ENCODE measurements at places on chromosomes 4 and X.

- DNase-seq, result no peak
Measured at GRCh38 chrX:77945910-77946545, 23.4 kb downstream of the PGAM4 start.

GRCh38 chrX:67351411-67351810, 192.4 kb upstream of the AR start:
- no peak for DNase-seq

GRCh38 chr4:165301833-165302232, 25.6 kb upstream of the MSMO1 start:
- DNase-seq, result no peak

DNA sequence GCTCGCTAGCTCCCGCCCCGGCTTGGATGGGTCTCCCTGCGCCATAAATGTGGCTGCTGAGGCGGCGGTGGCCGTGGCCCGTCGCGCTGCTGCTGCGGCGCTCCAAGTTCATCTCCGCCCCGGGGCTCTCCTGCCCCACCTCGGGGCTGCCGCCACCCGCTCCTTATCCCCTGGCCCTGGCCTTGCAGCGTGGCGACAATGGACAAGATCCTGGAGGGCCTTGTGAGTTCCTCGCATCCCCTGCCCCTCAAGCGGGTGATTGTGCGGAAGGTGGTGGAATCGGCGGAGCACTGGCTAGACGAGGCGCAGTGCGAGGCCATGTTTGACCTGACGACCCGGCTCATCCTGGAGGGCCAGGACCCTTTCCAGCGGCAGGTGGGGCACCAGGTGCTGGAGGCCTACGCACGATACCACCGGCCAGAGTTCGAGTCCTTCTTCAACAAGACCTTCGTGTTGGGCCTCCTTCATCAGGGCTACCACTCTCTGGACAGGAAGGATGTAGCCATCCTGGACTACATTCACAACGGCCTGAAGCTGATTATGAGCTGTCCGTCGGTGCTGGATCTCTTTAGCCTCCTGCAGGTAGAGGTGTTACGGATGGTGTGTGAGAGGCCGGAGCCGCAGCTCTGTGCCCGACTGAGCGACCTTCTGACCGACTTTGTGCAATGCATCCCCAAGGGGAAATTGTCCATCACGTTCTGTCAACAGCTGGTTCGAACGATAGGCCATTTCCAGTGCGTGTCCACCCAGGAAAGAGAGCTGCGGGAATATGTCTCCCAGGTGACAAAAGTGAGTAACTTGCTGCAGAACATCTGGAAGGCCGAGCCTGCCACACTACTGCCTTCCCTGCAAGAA, 763 bp downstream of the USP38 start:
- DNase-seq, result no peak

DNA sequence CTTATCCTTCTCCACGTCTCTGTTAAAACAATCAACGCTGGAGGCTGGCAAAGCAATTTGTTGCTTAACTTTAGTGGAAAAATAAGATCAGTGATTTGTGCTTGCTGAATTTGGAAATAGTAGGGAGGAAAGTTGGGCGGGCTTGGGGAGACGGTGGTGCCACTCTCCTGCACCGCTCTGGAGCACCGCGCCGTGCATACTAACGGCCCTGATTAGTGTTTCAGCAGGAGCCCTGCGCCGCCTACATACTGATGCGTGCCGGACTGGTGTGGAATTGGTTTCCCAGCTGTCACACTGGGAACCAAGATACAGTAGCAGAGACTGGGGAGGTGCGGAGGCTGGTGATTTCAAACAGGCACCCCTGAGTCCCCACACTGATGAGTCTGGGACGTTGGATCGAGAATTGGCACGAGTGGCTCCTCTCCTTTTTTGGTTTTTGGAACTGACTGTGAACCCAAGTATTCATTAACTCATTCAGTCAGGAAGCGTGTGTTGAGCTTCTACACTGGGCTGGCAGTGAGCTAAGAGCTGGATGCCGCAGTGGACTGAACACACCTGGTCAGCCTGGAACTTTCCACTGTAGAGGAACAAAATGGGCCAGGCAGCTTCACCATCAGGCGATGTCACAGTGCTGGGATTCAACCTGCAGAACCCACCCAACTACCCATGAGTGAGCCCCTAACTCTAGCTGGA, 29.0 kb upstream of the PSAPL1 start:
- no peak for DNase-seq

DNA sequence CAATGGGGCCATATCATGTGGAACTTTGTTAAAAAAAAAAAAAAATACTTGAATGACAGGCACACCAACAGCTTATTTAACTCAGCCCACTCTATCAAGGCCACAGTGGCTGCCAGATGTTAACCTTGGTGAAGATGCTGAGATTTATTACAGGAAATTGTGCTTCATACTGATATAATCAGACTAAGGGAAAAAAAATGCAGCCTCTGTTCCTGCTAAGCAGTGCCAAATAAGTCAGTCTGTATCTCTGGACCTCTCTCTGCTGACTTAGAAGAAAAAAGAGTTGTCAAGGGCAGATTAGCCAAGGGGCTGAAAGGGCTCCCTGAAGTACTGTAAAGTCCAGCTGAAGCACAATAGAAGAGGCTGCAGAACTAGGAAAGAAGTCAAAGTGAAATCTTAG, 677.7 kb upstream of the HTR2C start:
- no peak for DNase-seq

- no peak for DNase-seq
Measured at GRCh38 chr4:164512124-164512523, 241.8 kb upstream of the SMIM31 start.

DNA sequence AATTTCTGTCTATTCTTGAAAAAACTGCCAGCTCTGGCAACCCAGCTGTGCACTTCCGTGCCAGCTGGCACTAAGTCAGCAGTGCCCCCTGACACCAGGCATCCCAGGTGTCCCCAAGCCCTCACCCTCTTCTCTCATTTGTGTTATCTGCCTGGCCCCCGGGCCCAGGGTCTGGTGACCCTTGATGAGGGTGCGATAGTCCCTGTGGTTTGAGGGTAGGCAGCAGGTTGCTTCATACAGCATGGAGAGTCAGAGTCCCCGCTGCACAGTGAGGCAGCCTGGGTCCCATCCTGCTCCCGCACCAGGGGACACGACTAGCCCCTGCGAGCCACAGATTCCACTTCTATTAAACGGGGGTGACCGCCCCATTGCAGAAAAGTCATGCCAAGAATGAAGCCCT, 1.9 kb downstream of the MAN2B2 start:
- no peak for DNase-seq

DNA sequence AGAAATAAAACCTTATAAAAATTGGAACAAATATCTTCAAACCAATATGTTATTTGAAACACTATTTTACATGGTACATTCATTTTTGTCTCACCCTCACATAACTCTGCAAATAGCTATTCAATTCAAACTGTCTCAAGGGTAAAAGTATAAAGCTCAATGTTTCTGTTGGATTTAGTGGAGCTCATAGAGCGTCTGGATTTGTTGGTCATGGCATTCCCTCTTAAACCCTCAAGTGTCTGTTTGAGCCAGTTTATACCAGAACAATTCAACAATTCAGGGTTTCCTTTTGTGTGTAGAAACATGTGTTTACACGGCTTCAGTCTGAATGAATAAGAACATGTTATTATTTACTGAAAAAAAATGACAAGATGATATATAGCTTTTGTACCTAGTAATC, 161.6 kb downstream of the PCDH18 start:
- DNase-seq, result no peak

GRCh38 chr4:39446842-39447573, 11.7 kb downstream of the RPL9 start:
- peak; percentile 81 for DNase-seq

DNA sequence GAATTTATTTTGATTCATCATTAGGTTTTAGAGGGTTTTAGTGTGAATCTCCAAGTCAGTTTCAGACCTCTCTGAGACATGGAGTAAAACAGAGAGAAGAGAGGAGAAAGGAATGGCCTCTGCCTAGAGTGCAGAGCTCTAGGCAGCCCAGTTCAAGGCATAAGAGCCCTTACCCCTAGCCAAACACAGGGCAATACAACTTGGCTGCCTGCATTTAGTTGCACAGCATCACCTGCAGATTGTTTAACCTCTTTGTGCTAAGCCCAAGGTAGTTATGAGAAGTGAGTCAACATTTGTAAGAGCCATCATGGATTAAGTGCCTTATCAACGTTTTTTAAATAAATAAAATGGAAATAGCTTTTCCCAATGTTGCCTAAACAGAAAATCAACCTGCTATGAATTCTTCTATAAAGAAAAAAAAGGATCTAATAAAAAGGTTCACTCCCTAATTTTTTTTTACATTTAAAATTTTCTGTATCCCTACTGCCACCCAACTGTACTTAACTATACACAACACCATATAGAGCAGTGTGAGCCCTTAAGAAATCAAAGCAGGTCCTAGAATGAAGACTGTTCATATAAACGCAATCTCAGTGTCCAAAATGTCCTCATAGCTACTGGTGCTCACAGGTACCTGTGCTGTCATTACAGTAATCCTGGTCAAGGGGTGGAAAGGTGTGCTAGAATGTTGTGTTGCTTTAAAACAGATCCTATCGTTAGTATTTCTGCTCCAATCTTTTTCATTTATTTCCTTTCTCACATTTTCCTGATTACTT, 36.0 kb downstream of the PF4 start:
- no peak for DNase-seq

DNA sequence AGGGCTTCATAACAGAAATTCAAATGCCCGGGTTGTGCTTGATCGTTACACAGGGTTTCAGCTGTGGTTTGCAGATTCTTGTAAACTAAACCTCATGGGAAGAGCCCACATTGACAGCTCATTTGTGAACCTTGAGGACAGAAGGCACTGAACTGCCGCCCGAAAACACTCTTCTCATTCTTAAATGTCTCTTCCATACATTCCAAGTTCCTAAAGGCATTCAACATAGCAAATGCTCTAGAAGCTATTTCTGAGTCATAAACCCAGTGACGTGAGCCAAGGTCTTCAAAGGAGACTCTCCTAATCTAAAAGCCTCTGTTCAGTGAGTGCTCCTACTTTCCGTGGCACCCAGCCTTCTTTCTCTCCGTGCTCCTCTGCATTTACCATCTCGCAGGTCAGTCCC, 737.8 kb upstream of the FRG1 start:
- peak; percentile 9 for DNase-seq

- no peak for DNase-seq
Measured at GRCh38 chr4:97548186-97548585, 595.1 kb downstream of the STPG2 start.

- peak; percentile 27 for DNase-seq
Measured at GRCh38 chrX:108224727-108225621, 133.4 kb downstream of the ATG4A start.

- DNase-seq, result no peak
Measured at GRCh38 chr4:36325926-36326325, 44.5 kb downstream of the DTHD1 start.

DNA sequence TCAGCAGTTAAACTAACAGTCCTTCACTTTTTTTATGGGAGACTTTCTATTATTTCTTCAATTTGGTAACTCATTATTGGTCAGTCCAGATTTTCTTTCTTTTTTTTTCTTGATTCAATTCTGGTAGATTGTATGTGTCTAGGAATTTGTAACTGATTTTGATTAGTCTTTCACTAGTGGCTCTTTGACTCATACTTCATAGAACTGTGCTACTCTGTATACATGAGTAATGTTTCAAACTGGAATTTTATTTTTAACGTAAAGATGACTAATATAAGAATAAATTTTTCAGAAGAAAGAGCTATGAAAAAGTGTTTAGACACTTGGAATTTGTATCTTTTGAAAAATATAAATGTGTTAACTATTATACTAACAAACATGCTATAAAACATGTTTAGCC, 813.0 kb downstream of the TRAM1L1 start:
- no peak for DNase-seq

DNA sequence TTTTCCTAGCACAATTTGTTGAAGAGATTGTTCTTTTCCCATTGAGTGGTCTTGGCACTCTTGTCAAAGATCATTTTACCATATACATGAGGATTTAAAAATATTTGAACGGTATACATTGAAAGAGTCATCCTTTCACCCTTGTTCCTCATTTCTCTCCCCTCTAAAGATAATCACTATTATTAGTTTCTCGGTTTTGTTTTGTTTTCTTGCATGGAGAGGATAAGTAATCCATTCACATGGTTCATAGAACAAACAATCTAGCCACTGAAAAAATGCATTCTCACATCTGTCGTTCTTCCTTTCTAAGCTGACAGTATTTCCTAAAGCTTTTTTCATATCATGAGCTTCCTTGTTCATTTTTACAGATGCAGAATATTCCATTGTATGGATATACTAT, 39.2 kb upstream of the MSMO1 start:
- no peak for DNase-seq

DNA sequence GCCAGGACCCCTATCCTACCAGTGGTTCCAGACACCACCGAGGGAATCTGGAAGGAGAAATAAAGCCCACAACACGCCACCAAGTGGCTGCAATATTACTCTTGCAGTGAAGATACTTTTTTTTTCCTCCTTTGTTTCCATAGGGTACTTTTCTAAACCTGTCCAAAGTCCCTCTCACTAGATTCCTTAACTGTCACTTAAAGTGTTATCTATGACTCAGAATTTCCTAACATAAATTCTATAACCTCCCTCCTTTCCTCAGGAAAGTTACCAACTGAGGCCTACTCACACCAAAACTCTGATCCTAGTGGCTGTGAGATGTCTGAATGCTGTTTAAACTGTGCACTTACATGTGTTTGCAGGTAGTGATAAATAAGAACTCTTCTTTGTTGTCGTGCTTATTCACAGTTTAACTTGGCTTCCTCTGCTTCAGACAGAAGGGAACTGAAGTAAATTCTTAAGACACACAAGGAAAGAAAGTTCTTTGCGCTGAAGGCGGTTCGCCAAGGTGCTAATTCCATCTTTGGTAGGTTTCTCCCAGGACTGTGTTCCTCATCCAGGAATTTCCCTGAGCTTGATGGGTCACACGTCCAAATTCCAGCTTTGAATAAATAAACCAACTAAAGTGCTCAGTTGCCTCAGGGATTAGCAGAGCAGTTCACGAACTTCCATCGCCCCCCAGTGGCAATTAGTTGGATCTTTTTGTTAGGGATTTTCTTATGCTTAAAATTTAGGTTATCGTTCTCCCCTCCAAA, 10.7 kb upstream of the HCCS start:
- peak; percentile 28 for DNase-seq

DNA sequence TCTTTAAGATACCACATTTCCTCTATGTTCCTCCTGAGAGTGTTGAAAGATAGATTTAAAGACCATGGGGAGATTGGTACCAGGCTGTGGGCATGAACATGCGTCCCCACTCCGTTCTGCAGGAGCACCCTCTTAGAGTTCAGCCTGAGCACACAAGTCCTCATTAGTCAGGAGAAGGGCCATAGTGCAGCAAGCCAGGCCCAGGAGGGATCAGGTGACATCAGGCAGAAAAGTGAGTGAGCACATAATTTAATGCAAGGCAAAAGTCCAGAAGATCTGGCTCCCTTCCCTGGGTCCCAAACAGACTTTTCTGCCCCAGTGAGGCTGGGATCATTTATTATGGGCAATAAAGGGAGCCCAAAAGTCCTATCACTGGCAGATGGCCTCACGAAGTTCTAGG, 263.7 kb upstream of the AGTR2 start:
- DNase-seq, result no peak

GRCh38 chrX:43166874-43167273, 388.9 kb upstream of the PPP1R2C start:
- no peak for DNase-seq

DNA sequence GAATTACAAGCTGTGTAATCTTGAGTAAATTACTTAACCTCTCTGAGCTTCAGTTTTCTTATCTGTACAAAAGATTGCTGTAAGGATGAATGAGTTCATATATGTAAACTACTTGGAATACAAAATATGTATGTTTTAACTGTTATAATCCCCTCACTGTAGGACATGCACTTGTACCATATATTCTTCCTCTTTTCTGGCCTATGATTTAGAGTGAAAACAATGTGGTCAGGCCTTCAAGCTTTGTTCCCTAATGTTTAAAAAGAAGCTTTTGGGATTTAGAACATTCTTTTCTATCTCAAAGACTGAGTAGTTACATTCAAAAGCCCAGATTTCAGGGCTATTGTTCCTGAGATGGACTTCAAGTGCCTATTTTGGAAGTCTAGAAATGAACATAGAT, 26.7 kb upstream of the GPRIN3 start:
- no peak for DNase-seq

Measured in right kidney (tissue), 9 donors.